Stimulated activated CD4-positive, alpha-beta T cell treated with anti-CD3 and anti-CD28 coated beads, TNF-alpha, amount 100 ng/mL, for 1 hour (primary cell): ENCODE measurements at places on chromosomes 12 and 14.

GRCh38 chr12:47745485-47746041, 13.1 kb downstream of the RAPGEF3 start:
- DNase-seq = no peak

DNA sequence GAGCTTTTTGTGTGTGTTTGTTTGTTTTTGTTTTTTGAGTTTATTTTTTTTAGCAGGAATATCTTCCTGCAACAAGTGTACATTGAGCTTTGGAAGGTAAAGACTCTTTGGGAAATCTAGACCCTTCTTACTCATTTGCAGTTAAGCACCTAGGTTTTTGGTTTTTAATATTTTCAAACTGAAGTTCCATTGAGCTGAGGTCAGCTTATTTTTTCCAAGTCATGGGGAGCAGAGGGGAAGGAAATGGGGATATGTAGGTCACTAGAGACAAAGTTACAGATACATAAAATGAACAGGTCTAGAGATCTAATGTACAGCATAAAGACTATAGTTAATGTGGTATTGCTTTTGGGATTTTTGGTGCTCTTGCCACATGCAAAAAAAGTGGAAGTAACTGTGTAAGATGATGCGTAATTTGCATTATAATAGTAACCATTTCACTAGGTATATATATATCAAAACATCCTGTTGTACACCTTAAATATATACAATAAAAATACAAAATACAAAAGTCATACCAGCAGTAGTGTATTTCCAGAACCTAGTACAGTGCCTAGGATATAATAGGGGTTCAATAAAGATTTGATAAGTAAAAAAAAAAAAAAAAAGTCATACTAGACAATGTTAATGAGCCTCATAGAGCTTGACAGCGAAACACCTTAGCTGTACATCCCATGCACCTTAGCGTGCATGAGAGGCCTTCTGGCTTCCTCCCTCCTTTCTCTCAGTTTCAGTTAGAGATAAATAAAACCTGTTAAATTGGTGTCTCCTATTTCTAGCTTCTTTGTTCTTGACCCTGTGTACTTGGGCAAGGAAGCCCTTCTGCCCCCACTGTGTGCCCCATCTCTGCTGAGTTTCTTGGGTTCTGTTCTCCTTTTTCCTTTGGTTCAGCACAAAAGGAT, 22.7 kb downstream of the CGRRF1 start:
- DNase-seq = no peak

DNA sequence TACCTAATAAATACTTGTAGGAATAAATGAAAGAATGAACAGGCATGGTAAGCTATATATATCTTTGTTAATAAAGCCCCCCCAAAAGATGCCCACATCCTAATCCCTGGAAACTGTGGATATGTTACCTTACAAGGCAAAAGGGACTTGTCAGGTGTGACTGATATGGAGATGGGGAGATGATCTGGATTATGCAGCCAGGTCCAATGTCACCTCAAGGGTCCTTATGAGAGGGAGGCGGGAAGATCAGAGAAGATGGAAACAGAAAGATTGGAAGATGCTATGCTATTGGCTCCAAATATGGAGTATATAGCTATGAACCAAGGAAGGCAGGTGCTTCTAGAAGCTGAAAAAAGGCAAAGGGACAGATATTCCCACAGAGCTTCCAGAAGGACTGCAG, 3.4 kb downstream of the RBM19 start:
- DNase-seq = no peak

- no peak for DNase-seq
Observed at GRCh38 chr14:71236487-71236886, 329.2 kb downstream of the PCNX1 start.

- no peak for DNase-seq
Observed at GRCh38 chr12:76002598-76003354, 28.8 kb downstream of the PHLDA1 start.

- no peak for DNase-seq
Observed at GRCh38 chr14:100988411-100988900, 84.9 kb upstream of the RTL1 start.

DNA sequence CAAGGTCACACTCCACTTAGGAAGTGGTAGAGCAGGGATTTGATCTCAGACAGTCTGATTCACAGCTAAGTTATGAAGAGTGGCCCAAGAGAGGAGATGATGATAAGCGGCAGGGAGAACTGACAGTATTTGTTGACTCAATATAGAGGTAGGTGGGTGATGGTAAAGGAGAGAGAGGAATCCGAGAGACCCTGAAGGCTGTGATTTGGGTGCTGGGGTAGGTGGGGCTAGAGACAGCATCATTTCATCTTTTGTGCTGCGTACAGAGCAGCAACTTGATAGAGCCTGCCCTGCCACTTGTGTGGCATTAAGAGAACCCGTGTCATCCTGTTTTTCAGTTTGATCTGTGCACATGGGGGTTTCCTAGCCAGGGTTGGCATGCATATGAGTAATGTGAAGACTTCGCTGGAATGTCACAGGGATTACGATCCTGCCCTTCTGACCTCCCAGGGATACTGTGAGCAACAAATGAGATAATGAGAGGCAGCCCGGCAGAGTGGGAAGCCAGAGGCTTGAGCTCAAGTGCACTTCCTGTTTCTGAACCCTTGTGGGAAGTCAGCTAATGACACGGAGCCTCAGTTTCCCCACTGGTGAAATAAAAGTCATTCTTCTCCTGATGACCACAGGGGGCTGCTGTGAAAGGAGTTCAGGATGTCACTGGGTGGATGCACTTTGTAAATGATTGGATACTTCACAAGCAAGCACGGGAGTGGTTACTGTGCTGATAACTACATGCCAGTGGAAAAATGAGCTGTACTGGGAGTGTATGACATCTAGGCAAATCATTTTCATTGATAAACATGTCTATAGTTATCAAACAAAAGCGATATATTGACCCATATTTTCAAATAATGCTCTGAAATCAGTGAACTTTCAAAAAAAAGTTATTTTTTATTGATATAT, 59.5 kb upstream of the IGF1 start:
- no peak for DNase-seq
